Activated CD4-positive, CD25-positive, alpha-beta regulatory T cell (primary cell): ENCODE measurements at places on chromosomes 5 and 9.
A peak's percentile ranks its signal among the peaks of the same experiment; 100 is the strongest.

DNA sequence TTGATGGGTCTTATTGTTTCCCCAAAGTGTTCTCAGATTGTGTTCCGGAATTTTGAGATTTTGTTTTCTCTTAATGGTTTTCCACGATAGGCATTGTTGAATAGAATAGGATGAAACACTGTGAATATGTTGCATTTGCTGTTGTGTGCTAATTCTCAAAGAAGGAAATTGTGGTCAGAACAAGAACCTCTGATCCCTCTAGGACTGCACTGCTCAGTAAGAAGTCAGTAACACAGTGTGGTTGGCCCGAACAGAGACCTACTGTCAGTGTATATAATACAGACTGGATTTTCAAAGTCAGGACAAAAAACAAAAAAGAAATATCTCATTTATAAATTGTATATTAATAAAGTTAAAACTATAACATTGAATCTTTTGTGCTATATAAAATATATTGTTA, 494.8 kb downstream of the MAT2B start:
- DNase-seq: no peak

GRCh38 chr9:133604214-133604613, 5.0 kb downstream of the FAM163B start:
- DNase-seq: no peak

DNA sequence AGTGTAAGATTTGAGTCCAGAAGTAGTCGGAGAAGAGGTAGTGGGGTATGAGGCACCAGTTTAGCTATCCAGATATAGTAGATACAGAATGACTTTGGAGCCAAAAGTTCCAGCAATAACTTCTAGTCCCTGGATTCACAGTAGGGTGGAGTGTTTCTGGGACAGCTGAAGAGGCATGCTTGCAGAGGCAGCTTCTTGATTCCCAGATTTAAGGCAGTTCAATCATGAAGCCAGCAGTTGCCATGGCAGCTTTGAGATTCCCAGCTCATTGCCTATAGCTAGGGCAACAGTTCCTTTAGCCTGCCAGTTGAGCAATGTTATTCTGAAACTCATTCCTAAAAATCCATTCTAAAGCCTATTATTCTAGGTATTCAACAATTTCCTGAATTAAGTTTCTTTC, 79.2 kb downstream of the LIX1 start:
- DNase-seq: no peak

DNA sequence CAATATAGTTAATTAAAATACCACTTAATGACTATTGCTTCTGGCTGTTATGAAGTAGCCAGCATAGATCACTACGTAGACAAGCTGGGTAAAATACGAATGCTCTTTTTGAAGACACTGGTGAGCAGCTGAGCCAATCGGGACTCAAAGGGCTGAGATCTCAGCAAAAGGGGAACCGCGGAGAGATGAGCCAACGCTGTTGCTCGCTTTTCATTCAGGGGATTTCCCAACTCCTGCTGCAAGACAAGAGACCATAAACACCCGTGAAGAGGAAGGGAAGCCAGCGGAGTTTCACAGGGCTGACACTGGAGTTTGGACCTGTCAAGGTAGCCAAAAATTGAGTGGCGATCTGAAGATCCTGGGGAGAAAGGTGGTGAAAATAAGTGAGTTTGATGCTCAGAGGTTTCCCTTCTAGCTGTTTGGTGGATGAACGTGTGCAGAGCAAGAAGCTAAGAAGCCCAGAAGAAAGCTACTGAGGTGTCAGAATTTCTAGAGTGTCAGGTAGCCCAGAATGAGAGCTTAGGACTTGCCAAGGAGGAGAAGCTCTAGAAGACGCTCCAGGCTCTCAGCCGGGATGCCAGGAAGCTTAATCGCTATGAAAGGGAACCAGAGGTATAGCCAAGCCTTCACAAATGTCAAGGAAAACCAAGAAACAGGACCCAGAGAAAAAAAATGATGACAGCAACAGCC, 79.6 kb upstream of the RNU6ATAC start:
- no peak for DNase-seq

GRCh38 chr5:151587796-151588555, 3.2 kb downstream of the FAT2 start:
- no peak for DNase-seq

- DNase-seq: no peak
These were observed 361.3 kb downstream of the PTPRD start for GRCh38 chr9:10251490-10251889.

DNA sequence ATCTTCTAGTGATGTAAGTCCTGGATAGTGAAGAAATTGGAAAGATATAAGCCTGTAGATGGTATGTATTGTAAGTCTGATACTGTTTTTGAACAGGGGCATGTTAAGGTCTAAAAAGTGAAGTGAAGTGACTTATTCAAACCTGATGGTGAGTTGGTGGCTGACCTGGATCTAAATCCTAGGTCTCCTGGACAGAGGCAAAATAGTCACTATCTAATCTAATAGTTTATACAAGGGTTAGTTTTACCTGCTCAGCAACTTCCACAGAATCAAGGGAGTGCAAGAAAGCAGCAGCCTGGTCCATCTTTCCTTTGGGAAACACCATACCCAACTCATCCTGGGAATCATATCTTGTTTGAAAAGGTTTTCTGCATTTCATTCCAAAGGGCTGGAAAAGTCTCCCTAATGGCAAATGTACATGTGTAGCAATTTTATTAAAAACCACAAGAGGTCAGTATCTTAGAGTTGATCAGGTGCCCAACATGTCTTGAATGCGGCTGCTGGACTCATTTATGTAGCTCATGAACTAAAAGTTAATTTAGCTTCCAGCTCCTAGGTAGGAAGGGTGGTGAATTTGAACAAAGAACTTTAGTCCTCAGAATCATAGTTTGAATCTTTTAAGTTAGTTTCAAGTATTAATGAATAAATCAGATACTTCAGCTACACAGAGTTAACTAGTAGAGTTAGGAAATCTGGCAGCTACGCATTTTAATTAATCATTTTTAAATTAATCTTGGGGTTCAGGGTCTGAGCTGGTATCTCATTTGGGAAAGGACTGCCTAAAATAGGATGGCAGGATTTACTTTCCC, 26.0 kb downstream of the SKP2 start:
- no peak for DNase-seq

- DNase-seq: no peak
These were observed 59.8 kb upstream of the SNX2 start for GRCh38 chr5:122715095-122715494.

DNA sequence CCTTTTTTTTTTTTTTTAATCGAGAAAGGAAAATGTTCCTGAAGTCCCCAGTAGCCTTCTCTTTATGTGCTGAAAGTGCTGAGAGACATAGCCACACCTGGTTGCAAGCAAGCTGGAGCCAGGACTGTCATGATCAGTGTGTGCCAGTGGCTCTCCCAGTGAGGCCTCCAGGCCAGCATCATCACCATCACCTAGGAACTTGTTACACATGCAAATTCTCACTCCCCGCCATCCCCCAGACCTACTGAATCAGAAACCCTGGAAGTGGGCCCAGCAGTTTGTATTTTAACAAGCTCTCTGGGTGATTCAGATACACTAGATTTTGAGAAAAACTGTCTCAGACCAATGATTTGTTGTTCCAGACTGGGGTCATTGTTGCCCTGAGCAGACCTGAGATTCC, 181.9 kb upstream of the GLRA1 start:
- DNase-seq: no peak

GRCh38 chr5:86030753-86031152, 587.0 kb upstream of the COX7C start:
- no peak for DNase-seq

GRCh38 chr5:88785746-88786565, 97.0 kb downstream of the MEF2C start:
- no peak for DNase-seq

DNA sequence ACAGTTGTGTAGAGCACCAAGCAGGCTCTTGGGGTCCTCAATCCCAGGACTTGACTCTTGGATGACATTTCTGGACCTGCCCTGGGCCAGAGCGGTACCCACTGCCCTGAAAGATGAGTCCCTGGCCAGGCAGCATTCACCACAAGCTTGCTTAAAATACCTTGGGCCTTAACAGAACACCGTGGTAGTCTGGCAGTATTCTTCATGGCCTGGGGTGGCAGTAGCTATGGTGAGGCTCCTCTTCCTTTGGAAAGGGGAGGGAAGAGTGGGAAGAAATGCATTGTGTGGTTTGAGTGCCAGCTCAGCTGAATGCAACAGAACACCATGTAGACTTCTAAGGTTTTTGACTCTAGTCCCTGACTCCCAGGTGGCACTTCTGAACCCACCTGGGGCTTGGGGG, 29.4 kb upstream of the IRGM start:
- no peak for DNase-seq

DNA sequence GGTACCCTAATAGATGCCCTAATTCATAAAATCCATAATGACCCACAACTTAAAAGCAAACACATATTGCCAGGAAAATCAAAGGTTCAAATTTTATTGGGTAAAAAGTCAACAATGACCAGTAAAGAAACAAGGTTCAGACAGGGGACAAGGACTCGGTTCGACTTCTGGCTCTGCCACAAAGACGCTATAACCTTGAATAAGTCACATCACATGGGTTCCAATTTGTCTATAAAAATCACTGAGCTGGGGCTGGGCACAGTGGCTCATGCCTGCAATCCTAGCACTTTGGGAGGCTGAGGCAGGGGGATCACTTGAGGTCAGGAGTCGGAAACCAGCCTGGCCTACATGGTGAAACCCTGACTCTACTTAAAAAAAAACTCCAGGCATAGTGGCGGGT, 80.5 kb downstream of the SERINC5 start:
- DNase-seq: no peak

- no peak for DNase-seq
These were observed 15.4 kb upstream of the SNX2 start for GRCh38 chr5:122759241-122760070.

DNA sequence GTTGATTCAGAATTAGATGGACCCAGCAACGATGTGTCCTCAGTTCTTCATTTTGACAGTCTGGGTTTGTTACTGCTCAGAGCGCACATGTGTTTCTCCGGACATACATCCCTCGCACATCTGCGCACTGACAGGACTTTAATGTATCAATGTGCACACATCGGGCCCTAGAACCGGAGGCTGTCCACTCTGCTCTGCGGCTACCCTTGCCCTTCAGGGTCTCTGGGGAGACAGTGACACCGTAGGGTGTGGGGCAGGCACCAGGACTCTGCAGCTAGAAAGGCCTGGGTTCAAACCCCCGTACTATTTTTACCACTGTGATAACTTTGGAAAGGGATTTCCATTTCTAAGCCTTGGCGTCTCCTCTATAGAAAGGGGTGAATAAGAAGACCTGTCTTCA, 23.5 kb upstream of the LPCAT1 start:
- DNase-seq: no peak

GRCh38 chr9:86486891-86487837, 133.0 kb upstream of the TUT7 start:
- no peak for DNase-seq

- peak; percentile 20 for DNase-seq
These were observed 59.1 kb upstream of the IER5L start for GRCh38 chr9:129237164-129237611.

- no peak for DNase-seq
These were observed 122.4 kb downstream of the ADGRV1 start for GRCh38 chr5:90680921-90681563.

DNA sequence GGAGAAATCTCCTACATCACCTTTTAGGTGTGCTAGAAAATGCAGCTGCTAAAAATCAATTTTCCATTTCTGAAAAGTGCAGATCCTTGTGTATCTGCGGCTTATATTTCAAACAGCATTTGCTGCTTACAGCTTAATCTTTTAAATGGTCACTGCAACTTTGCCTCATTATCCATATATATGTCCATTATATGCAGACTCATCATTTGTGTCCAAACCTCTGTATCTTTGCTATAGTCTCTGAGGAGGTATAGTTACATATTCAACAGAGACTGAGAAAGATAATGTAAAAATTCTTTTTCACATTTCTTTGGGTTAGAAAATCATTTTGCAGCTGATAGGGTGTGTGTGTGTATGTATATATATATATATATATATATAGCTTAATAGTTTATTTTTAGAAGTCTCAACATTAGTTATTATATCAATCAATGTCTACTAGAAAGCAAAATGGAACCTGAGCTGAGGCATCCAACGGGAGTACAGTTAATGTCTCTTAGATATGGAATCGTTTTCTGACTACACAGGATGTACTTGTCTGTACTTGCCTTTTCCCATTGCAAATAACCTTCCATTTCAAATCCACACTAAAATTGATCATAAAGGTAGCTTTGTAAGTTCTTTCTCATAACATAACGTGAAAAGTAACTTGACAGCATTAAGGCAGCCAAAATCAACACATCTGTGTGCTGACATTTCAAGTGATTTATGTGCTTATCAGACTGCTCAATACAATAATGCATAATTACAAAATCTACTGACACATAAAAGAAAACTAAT, 267.0 kb upstream of the HAPLN1 start:
- no peak for DNase-seq

DNA sequence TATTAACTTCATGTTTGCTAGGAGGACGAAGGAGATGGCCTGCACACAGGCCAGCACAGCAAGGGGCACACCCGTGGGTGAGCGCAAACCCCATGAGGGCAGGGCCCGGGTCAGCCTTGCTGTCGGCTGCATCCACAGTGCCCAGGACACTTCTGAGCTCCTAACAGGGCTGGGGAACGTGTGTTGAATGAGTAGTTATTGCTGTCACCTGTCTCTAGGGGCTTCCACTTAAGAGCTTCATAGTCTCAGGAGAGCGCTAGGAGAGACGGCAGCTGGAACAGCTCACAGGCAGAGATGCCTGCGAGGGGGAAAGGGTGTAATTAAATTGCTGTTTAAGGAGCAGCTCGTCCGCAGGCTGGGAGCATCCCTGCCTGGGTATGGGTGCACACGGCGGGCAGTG, 91.4 kb upstream of the NEURL1B start:
- no peak for DNase-seq

- DNase-seq: no peak
These were observed 172.8 kb upstream of the FSTL4 start for GRCh38 chr5:133785182-133785581.

- DNase-seq: no peak
These were observed 52.1 kb upstream of the RNU6ATAC start for GRCh38 chr9:134216449-134216951.

- no peak for DNase-seq
These were observed 50.8 kb downstream of the NEURL1B start for GRCh38 chr5:172691886-172692285.

- no peak for DNase-seq
These were observed 138.3 kb upstream of the SMIM23 start for GRCh38 chr5:171647043-171647903.

DNA sequence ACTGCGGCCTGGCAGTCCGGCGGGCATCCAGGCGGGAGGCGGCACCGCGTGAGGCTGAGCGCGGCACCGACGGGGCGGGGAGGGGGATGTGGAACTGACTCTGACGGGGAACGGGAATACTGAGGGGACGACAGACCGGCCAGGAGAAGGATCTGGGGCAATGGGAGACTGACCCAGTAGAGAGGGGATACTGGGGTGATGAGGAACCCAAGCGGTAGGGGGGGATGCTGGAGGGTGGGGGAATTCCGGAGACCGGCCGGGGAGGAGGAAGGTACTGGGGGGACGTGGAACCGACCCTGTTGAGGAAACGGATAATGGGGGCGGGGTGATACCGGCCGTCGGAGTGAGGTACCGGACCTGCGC, 423 bp downstream of the IPPK start:
- DNase-seq: no peak

GRCh38 chr5:43320846-43321245, 7.6 kb upstream of the HMGCS1 start:
- no peak for DNase-seq

- DNase-seq: no peak
These were observed 144.1 kb upstream of the MAST4 start for GRCh38 chr5:66452109-66452508.

- no peak for DNase-seq
These were observed 53.7 kb downstream of the G3BP1 start for GRCh38 chr5:151825445-151825844.
